Hematopoietic multipotent progenitor cell treated with erythropoietin and hydrocortisone succinate and interleukin-3 and kit ligand, for 8 days (in vitro differentiated cells): ENCODE measurements at places on chromosomes 3 and 15.

- DNase-seq, result no peak
Observed at GRCh38 chr15:33801954-33802353, 166.3 kb upstream of the CHRM5 start.

- DNase-seq, result peak; percentile 75
Observed at GRCh38 chr3:8324747-8325146, 176.9 kb upstream of the LMCD1 start.

- DNase-seq, result no peak
Observed at GRCh38 chr3:134965865-134966481, 170.9 kb downstream of the EPHB1 start.

DNA sequence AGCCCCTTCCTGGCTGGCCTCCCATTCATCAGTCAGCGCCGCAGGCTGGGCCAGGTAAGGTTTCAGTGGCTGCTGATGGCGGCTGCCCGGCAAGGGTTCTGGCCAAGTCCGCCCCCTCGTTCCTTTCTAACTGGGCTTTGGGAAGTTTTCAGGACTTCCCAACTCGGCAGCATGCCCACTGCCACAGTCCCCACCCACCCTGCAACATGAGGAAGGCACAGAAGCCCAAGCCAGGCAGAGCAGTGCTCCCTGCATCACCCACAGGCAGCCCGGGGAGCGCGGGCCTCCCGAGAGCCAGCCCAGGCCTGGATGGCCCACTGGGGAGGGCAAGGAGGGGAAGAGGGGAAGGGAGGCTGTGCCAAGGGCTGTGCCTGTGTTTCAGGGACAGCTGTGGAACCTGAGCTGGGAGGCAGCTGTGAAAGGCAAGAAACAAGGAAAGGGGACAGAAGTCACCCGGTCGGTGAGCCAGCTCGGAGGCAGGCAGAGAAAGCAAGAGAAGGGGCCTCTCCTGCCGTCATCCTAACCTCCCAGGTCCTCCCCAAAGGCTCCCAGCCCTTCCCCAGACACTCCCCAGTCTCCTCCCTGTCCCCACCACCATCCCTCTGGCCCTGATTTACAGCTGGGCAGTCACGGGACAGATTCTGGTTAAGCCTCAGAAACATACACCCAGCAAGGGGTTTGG, 73.9 kb downstream of the CPN2 start:
- no peak for DNase-seq

- peak; percentile 69 for DNase-seq
Observed at GRCh38 chr3:14222900-14223594, 44.4 kb downstream of the LSM3 start.

- no peak for DNase-seq
Observed at GRCh38 chr3:148439254-148439822, 258.4 kb upstream of the AGTR1 start.

- no peak for DNase-seq
Observed at GRCh38 chr3:112460519-112461195, 38.6 kb downstream of the BTLA start.

GRCh38 chr3:48405343-48405881, 24.5 kb downstream of the PLXNB1 start:
- no peak for DNase-seq

GRCh38 chr3:71575433-71575832, 8.1 kb downstream of the FOXP1 start:
- no peak for DNase-seq

DNA sequence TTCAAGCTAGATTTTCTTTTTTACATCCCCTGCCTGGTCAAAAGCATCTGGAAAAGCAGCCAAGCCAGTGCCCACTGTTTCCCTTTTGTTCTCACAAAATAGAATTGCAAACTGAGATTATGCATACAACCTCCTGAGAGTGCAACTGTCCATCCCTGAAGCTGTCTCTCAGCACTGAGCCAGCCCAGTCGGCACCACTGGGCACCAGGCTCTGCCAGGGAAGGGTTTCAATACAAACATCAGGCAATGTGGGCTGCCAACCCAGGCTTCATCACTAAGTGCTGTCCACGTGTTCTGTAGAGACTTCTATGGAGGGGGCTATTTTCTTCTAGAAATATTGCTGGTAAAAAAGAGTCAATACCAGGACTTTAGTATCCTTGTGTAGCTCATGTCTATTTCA, 356.3 kb upstream of the TBL1XR1 start:
- no peak for DNase-seq

DNA sequence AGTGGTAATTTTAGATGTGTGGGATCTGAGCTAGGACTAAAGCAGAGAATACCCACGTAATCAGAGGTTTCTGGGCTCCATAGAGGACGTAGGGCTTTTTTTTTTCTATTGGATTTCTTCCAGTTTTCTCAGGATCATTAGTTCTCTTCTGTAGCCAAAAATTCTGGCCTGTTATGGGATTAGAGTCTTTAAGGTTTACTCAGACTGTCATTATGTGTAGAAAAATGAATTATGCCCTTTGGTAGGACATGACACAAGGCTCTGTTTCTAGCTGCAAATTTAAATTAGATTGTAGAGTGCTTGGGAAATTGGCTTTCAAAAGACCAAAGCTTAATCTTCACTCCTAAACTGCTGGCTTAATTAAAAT, 1.9 kb downstream of the SETD5 start:
- no peak for DNase-seq

- peak; percentile 30 for DNase-seq
Observed at GRCh38 chr3:128549283-128550112, 56.5 kb upstream of the GATA2 start.

GRCh38 chr3:183958775-183959174, 58.9 kb downstream of the ABCC5 start:
- no peak for DNase-seq

GRCh38 chr3:170023165-170023564, 14.6 kb upstream of the GPR160 start:
- DNase-seq, result no peak

- DNase-seq, result no peak
Observed at GRCh38 chr15:88077296-88078020, 179.1 kb downstream of the NTRK3 start.

DNA sequence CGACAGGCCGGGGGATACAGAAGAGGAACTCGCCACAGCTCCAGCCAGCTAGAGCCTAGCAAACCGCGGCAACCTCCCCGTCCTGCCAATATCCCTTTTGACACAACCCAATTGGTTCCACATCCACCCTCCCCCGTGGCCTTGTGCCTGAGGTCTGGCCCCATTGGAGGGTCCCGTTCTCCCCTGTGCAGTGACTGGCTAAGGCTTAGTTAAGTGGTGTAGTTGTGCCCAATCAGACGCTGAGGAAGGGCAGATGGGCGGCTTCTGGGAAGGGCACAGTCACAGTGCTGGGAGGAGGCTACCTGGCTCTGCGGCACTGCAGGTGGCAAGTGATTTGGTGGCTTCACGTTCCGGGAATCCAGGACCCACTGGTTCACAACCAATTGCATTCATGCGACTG, 78.6 kb downstream of the SNRK start:
- DNase-seq, result no peak

GRCh38 chr15:101262551-101262950, 10.7 kb upstream of the CHSY1 start:
- no peak for DNase-seq

DNA sequence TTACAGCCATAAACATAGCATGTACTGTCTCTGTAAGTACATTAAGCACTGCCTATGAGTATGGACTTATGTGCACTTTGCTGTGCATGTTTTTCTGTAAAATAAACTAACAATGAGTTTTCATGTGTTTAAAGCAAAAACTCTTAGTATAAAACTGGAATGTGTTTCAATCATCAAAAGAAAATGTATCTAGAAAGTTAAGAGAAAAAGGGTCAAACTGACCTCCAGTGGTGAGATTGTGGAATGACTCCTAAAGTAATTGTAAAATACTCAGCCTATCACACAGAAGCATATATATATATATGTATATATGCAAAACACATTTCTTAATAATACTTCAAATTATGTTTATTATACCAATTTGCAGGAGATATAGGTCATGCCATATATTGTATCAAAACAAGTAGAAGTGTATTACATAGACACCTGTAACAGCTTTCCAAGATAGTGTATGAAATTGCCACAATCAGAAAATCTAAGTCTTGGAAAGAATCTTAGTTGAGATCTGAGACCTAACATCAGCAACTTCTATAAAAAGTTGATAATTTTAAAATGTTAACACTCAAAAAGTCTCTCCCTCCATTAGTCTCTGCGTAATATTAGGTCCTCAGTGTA, 199.6 kb downstream of the FMN1 start:
- peak; percentile 42 for DNase-seq

DNA sequence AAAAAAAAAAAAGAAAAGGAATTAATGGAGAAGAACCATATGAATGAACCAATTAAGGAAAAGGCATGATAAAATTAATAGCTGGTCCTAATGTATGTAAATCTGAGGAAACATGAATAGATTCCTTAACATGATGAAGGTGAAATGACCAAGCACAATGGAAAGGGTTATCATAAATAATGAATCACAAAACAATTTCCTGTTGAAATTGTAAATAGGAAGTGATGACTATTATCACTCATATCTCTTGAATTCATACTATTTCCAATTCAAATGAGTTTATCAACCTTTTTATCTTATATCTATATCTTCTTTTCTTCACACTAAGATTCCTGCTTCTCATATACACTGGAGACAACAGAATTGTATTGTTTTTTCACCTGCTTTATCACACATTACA, 32.0 kb downstream of the AADACL2 start:
- no peak for DNase-seq

GRCh38 chr3:75049533-75049932, 435.1 kb upstream of the CNTN3 start:
- no peak for DNase-seq

GRCh38 chr3:134743006-134743405, 52.1 kb upstream of the EPHB1 start:
- no peak for DNase-seq

- DNase-seq, result no peak
Observed at GRCh38 chr3:55000953-55001352, 73.1 kb upstream of the LRTM1 start.

DNA sequence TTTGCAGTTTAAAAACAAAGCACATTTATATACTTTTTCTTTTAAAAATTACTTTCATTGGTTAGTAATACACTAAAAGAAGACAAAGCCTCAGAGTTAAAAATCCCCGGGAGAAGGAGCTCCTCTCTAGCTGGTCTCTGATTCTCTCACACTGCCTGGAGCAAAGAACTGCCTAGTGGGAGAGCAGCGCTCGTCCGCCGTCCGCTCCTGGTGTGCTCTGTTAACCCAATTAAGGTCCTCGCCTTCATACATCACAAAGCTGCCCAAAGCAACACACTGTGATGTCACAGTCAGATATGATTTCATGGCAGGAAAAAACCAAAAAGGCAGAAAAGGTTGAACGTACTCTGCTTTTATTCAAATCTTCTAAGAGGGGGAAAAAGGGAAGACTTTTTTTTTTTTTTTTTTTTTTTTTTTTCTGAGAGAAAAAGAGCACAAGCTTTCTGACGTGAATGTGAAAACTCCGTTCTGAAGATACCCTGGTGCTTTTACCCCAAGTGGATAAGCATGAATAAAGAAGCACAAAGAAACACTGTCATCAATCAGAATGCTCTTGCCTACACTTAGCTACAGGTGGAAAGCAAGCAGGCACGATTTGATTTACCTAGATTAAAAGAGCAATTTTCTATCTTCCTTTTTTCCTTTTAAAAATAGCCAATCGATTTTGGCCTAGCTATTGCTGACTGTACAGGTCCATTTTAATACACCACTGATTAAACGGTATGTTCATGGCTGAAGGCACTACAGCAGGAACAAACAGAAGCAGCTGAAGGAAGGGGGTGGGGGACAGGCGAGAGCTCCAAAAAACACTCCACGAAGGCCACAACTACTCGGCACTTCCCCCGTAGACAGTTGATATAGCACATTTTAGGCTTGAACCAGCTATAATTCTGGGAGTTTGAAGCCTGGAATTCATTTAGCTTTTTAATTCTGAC, 115.2 kb downstream of the TIGIT start:
- DNase-seq, result no peak

- DNase-seq, result no peak
Observed at GRCh38 chr3:129112308-129113052, 9.1 kb downstream of the RAB43 start.

DNA sequence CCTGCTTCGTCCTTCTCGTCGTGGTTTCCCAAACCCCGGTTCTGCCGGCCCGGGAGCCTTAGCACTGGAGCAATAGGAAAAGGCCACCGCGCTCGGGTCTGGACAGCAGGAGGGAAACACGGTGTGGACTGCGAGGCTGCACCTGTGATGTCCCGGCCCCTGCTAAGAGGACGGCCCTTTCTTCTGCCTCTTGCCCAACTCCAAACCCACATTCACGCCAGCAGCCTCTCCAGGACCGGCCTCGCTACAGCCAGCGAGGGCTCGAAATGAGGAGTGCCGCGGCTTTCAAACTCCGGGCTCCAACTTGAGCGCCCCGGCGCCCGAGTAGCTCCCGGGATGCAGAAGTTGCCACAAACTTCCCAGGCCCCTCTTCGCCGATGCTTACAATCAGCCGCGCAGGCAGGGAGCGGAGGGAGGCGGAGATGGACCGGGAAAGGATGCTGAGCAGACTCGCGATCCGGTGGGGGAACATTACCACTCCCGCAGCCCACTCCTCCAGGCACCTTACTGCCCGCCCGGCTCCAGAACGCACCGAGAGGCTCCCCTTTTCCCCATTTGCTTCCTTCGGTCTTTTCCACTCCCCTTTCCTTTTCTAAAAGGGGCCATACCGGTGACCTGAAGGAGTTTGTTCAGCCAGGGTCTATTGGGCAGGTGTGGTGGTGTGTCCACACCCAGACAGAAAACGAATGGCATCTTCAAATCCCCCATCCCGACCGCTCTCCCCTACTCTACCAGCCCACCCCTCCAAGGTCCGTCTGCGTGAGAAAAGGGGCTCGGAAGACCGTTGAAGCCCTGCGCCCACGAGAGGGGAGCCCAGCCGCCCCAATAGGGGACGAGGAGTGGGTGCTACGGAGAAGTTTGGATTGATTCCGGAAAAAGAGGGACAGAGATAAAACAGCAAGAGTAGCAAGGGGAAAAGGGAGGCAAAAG, 18.8 kb upstream of the SATB1 start:
- no peak for DNase-seq

- peak; percentile 6 for DNase-seq
Observed at GRCh38 chr3:59313365-59313764, 263.5 kb upstream of the CFAP20DC start.

GRCh38 chr3:123719862-123720453, 135.1 kb upstream of the HACD2 start:
- DNase-seq, result no peak

DNA sequence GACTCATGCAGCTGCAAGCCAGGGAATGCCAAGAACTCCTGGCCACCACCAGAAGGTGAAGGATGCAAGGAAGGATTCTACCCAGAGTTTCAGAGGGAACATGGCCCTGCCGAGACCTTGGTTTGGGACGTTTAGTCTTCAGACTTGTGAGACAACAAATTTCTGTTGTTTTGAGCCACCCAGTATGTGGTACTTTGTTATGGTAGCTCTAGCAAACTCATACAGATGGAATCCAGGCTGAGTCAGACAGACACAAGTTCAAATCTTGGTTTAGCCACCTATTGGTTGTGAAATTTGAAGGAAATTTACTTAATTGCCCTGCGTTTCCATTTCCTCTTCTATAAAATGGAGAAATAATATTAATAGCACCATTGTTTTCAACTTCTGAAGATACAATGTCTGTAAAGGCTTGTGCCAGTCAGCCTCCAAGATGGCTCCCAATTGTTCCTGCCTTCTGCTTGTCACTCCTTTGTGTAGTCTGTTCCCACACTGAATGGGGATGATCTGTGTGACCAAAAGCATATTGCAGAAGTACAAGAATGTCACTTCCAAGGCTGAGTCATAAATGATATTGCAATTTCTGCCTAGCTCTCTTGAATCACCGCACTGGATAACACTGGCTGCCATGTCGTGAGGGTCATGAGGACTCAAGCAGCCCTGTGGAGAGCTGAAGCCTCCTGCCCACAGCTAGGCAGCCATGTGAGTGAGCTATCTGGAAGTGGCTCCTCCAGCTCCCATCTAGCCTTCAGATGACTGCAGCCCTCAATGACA, 223.5 kb upstream of the PROK2 start:
- DNase-seq, result no peak
